ENCODE measurements at places on chromosomes 6 and 20. TPM values are rescaled to one million over a fixed set of nuclear protein-coding genes. Genes with fewer than 3 reads are reported as not detected.

DNA sequence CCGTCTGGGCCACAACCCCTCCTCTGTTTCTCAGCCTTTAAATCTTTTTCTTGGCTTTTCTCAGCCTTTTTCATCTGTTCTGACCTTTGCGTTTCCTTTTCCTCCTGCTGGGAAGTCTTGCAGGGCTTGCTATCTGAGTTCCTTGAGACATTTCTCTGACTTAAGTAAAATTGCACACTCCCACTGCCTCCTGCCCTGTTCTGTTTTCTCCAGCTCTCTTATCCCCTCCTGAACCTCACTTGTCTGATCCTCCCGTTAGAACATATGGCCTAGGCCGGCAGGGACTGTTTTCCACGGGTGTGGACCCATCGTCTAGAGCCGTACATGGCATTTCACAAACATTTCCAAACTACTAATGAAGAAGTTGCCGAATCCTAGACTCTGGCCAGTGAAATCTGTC lies 63.0 kb downstream of the ARID1B start:
- no peak for DNase-seq

DNA sequence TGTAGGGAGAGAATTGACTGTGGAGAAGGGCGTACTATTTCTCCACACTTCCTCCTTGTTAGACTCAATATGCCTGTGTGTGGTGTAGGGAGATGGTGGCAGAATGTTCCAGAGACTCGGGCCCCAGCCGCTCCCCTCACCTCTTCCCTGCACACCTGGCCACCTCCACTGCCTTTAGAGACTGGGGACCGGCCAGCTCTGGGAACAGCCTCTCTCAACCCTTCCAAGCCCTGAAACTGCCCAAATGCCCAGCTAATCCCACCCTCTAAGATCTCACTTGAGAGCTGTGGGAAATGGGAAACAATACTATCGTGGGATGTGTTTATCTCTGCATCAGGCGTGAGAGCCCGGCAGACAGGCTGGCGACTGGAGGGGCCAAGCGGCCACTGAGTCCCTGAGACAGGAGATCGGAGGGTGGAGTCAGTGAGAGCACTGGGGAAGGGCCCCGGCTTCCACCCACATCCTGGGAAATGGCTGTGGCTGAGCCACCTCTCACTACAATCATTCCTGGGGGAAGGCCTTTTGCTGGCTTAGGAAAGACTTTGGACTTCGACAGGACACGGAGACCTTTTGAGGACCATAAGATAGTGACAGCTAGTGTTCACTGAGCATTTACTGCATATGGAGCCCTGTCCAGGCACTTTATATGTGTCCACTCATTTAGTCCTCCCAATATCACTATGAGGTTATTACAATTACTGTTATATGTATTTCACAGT lies 31.0 kb upstream of the MRPS18A start:
- DNase-seq, result no peak

GRCh38 chr20:45157962-45158361 lies 16.7 kb upstream of the PI3 start:
- no peak for DNase-seq

The VIP gene
- total RNA-seq, result not detected

DNA sequence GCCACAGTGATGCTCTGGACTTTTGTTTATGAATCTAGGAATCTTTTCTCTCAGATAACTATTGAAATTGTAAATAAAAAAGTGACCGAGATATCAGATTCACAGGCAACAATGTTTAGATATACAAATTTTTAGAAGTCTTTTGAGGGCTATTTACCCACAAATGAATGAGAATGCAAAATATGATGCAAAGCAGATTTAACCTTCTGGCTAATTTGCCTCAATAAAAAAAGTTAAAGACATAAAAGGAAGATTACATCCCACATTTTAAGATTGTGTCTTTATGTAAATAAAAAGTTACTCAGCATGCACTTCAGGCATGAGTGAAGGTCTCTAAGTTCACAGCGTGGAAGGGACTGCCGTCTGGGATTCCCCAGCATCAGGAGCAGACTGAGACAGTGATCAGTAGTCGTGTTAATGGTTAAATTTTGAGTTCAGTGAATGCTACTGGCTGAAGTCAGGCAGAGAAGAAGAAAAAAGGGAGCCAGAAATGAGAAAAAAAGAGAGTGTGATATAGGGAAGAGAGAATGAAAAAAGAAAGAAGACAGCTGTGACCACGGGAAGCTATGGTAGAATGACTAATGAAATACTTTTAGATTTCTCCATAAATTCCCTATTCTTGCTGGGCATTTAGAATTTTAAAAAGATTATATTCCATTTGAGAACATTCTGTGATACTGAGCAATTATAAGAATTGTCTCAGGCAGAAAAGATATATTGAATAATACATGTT lies 93.6 kb downstream of the MYB start:
- DNase-seq, result no peak

DNA sequence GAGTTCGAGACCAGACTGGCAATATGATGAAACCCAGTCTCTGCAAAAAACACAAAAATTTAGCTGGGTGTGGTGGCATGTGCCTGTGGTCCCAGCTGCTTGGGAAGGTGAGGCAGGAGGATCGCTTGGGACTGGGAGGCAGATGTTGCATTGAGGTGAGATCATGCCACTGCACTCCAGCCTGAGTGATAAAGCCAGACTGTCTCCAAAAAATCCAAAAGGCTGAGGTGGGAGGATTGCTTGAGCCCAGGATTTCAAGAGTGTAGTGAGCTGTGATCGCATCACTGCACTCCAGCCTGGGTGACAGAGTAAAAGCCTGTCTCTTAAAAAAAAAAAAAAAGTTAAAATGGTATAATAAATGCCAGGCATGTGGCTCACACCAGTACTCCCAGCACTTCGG lies 1.3 kb upstream of the PTCRA start:
- DNase-seq, result no peak

GRCh38 chr6:165697171-165697570 lies 34.1 kb upstream of the PDE10A start:
- no peak for DNase-seq

GRCh38 chr6:121616406-121616805 lies 181.0 kb downstream of the GJA1 start:
- no peak for DNase-seq

DNA sequence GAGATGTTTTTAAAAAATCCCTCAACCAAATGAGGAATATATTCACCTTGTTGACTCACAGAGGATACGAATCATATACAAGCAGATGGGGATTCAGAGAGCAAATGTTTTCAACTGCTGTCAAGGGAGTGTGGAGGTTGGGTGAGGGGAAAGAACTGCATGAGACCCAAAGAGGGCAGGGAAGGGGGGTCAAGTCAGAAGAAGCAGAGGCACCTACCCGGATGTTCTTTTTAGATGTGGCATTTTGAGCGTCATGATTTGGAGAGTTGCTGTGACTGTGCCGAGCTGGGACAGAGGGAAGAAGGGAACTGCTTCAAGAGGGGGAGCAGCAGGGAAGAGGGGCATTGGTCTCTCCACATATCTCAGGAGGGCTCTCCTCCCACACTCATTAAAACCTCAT lies 191.3 kb upstream of the PROKR2 start:
- DNase-seq, result no peak

- no peak for DNase-seq
Measured at GRCh38 chr6:36955671-36956445, 1.3 kb downstream of the PI16 start.

- DNase-seq, result peak; percentile 33
Measured at GRCh38 chr6:40852779-40853373, 186.1 kb downstream of the UNC5CL start.

The PDE10A gene
- 17.3 TPM for total RNA-seq

DNA sequence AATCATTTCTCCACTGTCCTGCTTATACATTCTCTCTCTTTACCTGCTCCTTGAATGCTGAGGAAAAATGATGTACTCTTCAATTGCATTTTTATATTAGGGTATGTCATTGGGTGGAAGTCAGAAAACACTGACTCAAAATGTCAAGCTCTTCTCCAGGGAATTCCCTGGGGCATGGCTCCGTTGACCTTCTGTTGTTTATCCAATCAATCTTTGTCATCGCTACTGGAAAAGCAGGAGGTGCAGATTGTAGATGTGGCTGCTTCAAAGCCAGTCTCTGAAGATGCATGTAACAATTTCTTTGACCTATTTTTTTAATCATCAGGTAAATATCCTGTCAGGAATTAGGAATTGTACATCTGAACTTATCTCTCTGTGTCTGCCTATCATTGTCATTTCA lies 63.9 kb upstream of the TENT5A start:
- no peak for DNase-seq

The RIN2 gene
- total RNA-seq, result 5.5 TPM

The PET117 gene
- 58.3 TPM for total RNA-seq

The ANKRD66 gene
- total RNA-seq, result not detected
